ENCODE measurements at places on chromosomes 6 and 20.

- no peak for DNase-seq
Measured at GRCh38 chr6:11439876-11440275, 97.7 kb upstream of the TMEM170B start.

- DNase-seq, result no peak
Measured at GRCh38 chr6:112618849-112619248, 271.7 kb downstream of the RFPL4B start.

GRCh38 chr20:59117526-59117925 is 46.1 kb upstream of the ZNF831 start:
- DNase-seq, result no peak

- DNase-seq, result no peak
Measured at GRCh38 chr6:106787327-106788196, 158.2 kb downstream of the QRSL1 start.

DNA sequence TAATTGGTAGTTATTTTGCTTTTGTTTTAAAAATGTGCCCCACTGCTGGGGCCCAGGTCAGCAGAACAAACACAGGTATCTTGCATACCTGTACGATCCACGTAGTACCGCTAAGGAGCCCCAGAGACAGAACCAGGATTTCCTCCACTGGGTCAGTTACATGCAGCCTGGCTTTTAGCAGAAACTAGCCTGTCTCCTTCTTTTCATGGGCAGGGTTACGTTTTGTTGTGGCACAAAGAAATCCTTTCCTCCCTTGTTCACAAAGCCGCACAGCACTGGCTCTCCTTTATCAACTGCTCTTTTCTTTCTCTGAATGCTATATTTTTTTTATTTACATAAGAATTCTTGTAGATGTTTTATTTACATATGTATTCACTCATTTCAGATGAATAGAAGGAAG is 190.3 kb upstream of the POU3F2 start:
- DNase-seq, result no peak

- no peak for DNase-seq
Measured at GRCh38 chr6:30914854-30915590, 984 bp downstream of the VARS2 start.

- DNase-seq, result no peak
Measured at GRCh38 chr6:33779290-33779689, 9.6 kb downstream of the LEMD2 start.

DNA sequence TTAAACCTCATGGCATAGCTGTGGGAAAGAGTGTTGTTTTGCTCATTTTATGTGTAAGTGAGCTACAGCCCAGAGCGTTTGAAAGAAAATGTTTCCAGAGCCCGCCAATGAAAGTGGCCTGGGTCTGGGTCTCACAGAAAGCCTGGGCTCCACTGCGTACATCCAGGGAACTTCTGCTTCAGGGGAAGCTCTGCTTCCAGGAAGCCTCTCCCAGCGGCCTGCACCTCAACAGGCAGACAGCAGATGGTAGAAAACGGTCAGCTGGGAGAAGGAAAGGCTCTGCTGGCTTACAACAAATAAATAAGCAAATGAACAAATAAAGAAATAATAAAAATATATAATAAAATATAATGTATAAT is 270.5 kb upstream of the SUPT3H start:
- DNase-seq, result no peak

DNA sequence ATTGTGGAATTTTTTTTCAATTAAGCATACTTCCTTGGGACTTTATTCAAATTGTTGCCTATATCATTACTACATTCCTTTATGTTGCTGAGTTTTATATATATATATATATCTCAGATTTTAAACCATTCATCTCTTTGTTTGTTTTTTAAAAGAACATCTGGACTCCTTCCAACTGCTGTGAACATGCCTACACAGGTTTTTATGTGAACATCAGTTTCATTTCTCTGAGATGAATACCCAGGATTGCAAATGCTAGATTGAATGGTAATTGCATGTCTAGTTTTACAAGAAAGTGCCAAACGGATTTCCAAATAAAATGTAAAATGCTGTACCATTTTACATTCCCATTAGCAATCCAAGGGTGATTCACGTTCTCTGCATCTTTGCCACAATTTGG is 1289.3 kb downstream of the HACE1 start:
- DNase-seq, result no peak

- no peak for DNase-seq
Measured at GRCh38 chr6:49406250-49406970, 56.6 kb downstream of the MMUT start.

GRCh38 chr6:28940294-28940857 is 16.6 kb upstream of the TRIM27 start:
- DNase-seq, result peak; percentile 53

DNA sequence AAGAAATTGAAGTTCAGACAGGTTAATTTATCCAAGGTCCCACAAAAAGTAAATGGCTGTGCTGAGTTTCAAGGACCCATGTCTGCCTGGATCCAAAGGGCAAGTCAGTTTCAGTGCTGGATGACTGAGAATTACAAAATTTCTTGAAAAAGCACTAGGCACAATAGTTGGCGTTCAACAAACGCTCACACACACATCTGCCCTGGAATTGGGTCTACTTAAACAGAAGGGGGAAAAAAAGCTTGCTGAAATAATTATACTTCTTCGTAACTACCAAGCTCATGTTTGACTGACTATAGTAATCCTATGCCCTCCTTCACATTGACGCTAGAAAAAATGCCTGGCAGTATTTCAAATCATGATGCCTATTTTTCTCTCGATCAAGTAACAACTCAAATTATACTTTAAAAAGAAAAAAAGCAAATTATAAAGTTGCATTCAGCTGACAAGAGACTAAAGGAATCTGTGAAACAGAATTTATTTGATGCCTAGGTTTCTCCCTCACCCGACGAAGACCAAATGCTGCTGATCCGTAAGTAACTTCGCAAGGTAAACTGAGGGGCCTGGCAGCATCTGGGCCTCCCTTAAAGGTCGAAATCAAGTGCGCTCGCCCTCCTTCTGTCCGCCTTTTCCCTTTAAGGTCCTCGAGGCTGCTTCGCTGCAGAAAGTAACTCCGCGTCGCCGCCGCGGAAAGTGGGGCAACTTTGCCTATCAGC is 650 bp upstream of the CD2AP start:
- no peak for DNase-seq

- DNase-seq, result no peak
Measured at GRCh38 chr20:48717095-48717672, 110.6 kb downstream of the PREX1 start.

GRCh38 chr6:107786709-107787588 is 37.2 kb downstream of the SCML4 start:
- DNase-seq, result peak; percentile 62

- no peak for DNase-seq
Measured at GRCh38 chr20:49591217-49591865, 23.4 kb upstream of the PTGIS start.

GRCh38 chr6:67606906-67607828 is 1027.9 kb upstream of the ADGRB3 start:
- no peak for DNase-seq

GRCh38 chr6:142647449-142648035 is 297.4 kb downstream of the HIVEP2 start:
- DNase-seq, result no peak

DNA sequence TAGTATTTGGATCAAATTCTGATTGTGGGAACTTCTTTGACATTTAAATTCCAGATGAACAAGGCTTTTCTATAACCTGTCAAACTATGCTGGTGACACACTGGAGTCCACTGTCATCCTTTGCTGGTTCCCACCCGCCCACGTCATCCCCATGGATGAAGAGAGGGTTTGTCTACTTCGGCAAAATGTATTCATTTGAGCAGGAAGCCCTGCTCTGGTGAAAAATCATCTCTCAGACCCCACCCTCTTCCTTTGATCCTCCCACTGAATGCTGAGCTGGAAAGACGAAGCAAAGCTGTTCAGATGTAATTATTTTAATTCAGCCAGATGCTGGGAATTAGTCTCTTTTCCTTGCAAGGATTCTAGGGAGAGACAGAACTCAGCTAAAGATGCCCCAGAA is 50.5 kb downstream of the CPNE5 start:
- DNase-seq, result no peak

- DNase-seq, result no peak
Measured at GRCh38 chr20:62349556-62350097, 17.5 kb downstream of the LAMA5 start.

DNA sequence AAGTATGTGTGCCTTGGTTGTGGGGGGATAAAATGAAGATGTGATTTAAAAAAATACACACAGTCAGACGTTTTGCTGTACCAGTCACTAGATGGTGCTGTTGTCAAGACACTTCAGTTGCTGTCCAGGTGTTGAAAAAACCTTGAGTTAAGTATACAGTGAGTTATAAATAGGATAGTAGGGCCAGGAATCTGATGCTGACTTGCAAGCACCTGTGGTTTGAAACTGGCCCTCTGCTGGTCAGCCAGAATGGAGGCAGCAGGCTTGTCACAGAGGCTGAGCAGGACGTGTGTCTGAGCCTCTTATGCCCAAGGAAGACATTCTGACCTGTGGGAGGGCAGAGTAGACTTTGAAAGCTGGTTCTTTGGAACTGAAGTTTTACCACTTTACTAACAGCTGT is 27.8 kb downstream of the RNF8 start:
- DNase-seq, result peak; percentile 58

- DNase-seq, result no peak
Measured at GRCh38 chr6:77674211-77674610, 21.4 kb downstream of the MEI4 start.

DNA sequence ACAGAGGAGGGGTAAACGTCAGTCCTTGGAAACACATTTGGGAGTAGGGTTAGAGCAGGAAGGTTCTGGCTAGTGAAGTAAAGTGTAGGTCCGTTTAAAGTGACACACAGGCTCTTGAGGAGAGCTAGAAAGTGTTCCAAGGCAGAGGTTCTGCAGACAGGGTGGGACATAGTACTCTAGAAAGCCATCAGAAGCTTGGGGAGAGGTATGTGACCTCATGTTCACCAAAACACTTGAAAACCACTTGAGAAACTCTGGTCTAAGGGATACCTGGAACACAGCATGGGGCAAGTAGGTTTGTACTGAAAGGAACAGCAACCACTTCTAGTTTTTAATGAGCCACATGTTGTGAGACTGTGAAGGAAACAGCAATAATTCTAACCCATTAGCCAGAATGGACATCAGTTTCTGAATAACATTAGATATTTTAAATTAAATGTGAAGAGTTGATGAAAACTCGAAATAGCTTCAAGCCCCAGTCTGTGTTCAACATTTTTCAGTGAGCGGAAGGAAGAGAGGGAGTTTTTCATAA is 49.0 kb downstream of the SOBP start:
- DNase-seq, result no peak

DNA sequence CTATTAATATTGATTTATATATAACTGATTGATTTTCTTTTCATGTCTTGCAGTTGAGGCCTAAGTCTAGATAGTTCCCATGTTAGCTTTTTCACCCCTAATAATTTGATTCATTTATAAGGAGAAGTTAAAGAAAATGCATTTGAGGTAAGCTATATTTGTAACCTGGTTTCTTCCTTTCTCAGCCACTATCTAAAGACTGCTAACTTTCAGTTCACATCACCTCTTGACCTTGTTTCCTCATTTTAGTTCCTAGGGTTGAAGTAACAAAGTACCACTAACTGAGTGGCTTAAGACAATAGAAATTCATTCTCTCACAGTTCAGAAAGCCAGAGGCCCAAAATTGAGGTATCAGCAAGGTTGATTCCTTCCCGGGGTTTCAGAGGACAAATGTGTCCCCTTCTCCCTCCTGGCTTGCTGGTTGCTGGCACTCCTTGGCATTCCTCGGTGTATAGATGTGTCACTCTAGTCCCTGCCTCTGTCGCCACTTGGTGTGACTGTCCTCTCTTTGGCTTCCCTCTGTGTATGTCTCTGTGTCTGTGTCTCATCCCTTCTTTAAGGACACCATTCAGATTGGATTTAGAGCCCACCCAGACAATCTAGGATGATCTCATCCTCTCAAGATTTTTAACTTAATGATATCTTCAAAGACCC is 55.9 kb upstream of the C20orf144 start:
- no peak for DNase-seq

- DNase-seq, result no peak
Measured at GRCh38 chr20:58986286-58986967, 5.4 kb downstream of the NELFCD start.

DNA sequence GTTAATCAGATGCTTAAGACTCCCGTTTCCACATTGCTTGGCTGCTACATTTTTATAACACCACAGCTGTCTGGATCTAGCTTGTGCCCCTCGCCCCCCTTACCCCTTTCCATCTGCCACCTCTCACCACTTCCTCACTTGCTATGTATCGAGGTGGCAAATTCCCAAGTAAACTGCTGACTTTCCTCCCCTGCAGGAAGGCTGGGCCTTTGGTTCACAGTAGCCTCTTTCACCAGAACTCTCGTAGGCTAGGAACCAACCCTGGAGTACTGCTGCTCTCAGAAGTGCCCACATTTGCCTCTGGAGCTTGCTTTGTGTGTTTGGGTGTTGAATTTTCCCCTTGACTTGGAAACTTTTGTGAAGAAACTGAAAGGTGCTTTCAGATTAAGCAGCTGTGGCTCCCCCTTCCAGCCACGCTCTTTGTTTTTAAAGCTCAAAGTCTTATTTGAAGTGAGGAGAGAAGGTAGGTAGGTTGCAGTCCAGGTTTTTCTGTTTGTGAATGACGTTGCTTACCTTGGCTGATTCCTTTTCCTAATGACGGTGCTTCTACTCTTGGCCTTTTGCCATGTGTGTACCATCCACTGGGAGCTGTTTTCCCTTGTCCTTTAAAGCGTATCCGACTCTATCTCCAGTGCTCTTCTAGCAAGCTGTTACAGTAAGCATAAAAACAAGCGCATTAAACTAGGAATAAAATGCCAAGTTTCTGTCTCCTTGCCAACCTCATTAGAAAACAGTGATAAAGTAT is 90.4 kb downstream of the CARMIL1 start:
- DNase-seq, result peak; percentile 92

- DNase-seq, result no peak
Measured at GRCh38 chr20:35120012-35120701, 27.0 kb downstream of the EDEM2 start.

GRCh38 chr6:26568601-26569432 is 27.9 kb upstream of the ABT1 start:
- DNase-seq, result peak; percentile 51

DNA sequence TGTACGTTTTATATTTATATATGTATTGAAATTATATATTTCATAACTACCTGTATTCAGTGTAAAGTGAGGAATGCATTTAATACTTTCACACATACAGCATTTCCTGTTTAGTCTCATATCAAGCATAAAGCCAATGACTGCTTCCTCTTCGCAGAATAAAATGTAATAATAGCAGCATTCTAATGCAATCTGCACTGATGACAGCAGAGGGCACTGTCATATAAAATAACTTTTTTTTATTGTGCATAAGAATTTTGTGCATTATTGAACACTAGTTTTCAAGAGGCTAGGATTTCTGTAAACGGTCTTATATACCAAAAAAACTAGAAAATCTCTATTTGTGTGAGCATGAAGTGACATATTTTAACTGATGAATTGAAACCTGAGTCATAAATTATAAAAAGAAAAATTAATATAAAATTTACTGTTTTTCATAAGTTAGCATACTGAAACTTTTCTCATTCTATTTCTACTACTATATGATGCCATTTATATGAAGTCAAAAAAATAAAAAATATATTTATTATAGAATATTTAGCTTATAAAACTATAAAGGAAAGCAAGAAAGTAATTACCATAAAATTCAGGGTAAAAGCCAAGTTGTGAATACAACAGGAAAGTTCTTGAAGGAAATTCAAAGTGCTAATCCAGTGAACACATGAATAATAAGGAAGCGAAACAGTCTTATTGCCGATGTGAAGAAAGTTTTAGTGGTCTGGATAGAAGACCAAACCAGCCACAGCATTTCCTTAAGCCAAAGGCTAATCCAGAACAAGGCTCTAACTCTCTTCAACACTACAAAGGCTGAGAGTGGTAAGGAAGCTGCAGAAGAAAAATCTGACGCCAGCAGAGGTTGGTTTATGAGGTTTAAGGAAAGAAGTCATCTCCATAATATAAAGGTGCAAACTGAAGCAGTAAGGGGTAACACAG is 36.3 kb downstream of the RNF146 start:
- DNase-seq, result no peak

All from NCI-H524 treated with DMSO at 0.1 percent for 48 hours (cell line).